NB4 (cell line): ENCODE measurements at places on chromosomes 1 and 21.

DNA sequence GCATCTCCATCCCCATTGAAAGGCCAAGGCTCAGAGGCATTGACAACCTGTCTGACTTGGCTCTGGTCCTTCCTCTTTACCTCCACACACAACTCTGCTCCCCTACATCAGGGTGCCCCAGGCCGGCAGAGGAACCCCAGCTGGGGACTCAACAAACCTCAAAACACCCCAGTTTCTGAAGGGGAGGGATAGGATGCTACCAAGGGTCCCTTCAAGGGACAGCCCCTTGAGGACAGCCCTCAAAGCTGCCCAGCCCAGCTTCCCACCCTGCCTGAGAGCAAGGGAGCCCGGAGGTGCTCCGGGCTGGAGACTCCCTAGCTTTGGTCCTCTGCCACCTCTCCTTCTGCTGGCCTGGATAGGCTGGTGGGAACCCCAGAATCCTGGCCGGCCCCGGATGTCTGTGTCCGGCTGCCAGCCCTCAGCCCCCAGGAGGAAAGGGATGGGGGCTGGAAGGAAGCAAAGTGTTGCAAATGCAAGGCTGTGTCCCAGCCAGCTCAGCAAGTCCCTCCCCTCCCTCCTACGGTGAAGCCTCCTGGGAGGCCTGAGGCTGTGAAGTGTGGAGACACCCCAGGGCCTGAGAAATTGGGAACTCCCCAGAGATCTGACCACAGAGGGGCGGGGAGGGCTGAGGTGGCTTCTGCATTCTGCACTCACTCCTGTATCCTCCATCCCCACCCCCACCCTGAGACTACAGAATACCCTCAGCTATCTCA is 1.1 kb upstream of the MARCKSL1 start:
- peak; percentile 97 for DNase-seq

DNA sequence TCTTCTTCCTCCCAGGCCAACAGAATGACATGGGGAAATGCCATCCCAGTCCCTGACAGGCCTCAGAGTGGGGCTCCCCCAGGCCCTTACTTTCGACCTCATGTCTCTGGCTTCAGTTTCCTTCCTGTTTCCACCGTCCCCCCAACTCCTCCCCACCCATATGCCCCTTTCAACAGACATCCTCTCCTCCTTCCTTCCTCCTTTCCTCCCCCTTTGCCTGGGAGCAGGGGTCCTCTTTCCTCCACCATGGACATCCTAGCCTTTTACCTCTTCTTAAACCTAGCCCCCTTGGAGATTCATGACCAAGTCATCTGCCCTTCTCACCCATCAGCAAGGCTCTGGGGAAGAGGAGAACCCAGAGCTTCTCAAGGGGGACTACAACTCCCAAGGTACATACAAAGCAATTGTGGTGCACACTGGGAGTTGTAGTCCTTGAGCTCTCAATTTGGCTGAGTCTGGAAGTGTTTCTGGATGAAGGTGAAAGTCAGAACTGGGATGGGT is 4.0 kb downstream of the ZBTB7B start:
- DNase-seq = peak; percentile 79

GRCh38 chr21:44720170-44720569 is 8.8 kb upstream of the TSPEAR start:
- no peak for DNase-seq

DNA sequence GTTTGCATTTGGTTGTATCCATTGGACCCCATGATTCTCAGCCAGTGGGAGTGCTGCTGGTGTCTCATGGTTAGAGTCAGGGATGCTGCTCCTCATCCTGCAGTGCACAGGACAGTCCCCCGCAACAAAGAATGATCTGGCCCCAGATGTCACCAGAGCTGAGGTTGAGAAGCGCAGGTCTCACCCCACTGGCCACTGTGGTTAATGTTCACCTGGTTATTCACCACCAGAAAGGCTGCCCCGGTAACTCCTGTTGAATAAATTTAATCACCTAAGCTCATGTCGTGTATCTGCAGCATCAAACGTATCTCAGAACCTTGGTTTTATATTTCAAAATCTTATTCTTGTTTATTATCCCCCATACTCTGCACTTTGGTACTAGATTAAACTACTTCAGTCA is 75.8 kb downstream of the ATP5PO start:
- no peak for DNase-seq

DNA sequence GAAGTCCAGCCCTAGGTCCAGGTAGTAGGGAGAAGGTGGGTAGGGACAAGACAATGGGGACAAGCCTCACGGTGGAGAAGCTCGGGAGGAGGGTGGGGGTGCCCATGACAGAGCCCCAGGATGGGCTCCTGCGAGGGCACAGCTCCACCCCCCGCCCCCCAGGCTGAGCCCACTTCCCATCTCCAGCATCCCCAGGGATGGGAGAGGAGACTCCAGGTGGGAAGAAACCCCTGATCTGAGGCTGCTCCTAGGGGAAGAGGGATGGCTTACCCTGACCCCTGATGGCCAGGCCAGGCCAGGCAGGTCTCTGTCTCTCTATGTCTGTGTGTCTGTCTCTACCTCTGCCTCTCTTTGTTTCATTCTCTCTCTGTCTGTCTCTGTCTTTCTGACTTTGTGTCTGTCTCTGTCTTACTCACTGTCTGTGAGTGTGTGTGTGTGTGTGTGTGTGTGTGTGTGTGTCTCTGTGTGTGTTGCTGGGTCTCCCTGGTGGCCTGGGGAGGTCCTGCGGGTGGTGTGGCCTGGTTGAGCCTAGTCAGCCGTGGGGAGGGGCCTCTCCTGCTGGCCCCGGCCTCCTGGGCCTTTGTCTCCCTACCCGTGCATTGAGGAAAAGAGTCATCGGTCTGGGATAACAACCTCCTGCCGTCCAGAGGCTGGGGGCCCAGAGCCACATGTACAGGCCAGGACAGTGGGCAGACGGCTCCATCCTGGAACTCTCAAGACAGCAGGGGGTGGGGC is 45.7 kb downstream of the WNT9A start:
- DNase-seq = no peak

DNA sequence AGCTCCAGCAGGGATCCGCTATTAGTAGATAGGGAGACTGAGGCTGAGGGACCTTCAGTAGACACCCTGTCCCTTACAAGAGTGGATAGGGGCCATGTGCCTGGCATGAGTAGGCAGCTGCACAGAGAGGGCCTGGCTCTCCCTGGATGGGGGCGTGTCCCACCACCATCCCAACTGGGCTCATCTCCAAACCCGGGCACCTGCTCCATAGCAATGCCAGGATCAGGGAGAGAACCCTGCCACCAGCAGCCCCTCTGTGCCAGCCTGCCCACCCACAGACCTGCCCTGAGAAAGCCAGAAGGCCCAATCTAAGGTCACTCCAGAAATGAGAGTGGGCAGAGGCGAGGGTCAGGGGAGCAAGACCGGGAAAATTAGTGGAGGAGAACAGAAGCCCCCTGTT is 121.3 kb downstream of the GRIK3 start:
- DNase-seq = no peak

GRCh38 chr1:40740039-40740996 is 43.3 kb upstream of the KCNQ4 start:
- no peak for DNase-seq

GRCh38 chr21:36113647-36114428 is 21.0 kb upstream of the CBR3 start:
- DNase-seq = peak; percentile 66

GRCh38 chr1:37338658-37339057 is 135.7 kb upstream of the ZC3H12A start:
- no peak for DNase-seq

GRCh38 chr1:64687725-64688327 is 57.0 kb upstream of the RAVER2 start:
- peak; percentile 51 for DNase-seq

DNA sequence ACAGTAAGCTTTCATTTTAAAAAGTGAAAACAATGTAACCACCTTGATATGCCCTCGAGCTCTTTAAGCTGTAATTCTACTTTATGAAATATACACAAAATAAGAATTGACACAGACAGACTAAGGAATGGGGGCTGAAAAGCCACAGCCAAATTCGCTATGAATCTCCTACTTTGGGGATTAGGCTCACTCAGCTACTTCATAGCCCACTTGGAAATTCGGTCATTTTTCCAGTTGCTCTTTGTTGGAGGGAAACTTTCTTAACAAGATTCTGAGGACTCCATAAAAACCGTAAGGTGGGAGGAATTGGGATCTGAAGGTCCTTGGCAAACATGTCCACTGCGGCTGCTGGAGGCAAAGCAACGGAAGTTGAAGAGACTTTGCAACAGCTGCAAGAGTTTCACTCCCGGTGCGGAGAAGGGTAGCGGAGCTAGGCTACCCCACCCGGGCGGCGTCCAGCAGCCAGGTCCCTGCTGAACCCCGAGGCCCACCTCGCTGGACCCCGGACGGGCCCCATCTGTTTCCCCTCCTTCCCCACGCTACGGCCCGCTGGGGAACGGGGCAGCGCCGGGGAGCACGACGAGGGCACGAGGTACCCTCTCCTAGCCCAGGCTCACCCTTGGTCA is 634 bp downstream of the MYCBP start:
- DNase-seq = peak; percentile 49

DNA sequence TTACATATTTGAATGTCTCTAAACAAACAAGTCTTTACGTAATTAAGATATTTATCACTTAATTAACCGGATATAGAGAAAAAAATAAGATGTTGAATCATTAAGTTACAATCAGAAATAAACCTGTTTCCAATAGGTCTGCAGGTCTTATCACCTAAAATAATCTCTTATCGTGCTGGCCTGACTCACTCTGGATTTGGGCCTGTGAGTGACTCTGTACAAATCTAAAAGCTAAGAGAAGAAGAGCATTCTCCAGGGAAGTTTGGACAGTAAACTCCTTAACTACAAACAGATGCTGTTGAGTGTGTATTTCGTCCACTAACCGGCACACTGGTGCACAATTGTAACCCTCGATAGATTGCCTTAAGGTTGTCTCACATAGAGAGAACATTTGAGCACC is 25.3 kb downstream of the CEP104 start:
- no peak for DNase-seq

- DNase-seq = no peak
Measured at GRCh38 chr21:46144464-46145070, 10.8 kb downstream of the FTCD start.

DNA sequence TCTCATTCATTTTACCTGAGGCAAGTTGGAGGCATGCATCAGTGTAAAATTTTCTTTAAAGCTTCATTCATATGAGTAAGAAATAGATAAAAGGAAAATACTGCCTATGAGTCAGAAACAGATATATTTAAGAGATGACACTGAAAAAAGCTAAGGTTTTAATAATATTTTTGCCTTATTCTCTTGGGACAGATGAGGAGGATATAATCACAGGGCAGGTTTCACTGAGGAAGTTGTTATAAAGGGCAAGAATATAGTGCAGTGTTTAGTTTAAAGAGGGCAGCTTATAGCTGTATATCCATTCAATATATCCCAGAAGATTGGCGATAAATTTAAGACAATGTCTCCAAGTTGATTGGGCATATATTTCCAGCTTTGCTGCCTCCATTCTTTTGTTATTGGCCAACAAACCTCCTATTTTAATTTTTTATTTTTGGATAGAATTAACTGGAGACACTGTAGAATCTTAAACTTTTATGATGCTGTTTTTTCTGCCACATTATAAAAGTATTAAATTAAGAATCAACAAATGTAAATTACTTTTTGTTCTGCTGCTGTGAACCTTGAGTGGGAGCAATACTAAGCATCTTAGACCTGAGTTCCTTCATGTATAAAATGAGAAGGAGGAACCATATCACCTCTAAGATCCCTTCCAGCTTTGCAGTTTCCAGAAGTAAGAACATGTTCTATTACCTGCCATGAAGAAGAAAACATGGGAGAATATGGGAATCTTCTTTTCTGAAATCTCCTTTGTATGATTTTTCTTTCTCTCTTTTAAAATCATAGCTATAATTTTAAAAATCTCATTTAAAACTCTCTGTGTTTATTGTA is 171.6 kb downstream of the S1PR1 start:
- no peak for DNase-seq

- DNase-seq = no peak
Measured at GRCh38 chr1:235027076-235027861, 101.4 kb downstream of the TOMM20 start.

GRCh38 chr1:59673573-59674450 is 140.9 kb upstream of the HOOK1 start:
- DNase-seq = no peak

GRCh38 chr1:151834239-151834638 is 2.6 kb upstream of the RORC start:
- no peak for DNase-seq

GRCh38 chr1:65505547-65506300 is 85.3 kb downstream of the LEPR start:
- DNase-seq = no peak
